NK-92 treated with Interleukin-12 subunit alpha and Interleukin-12 subunit beta, amount 100 ng/mL, for 24 hours (cell line): ENCODE measurements at places on chromosomes 4 and X.

GRCh38 chr4:88297212-88297516, 12.8 kb upstream of the PPM1K start:
- no peak for DNase-seq

- DNase-seq: peak; percentile 17
Observed at GRCh38 chr4:26061248-26061986, 147.4 kb downstream of the SMIM20 start.

DNA sequence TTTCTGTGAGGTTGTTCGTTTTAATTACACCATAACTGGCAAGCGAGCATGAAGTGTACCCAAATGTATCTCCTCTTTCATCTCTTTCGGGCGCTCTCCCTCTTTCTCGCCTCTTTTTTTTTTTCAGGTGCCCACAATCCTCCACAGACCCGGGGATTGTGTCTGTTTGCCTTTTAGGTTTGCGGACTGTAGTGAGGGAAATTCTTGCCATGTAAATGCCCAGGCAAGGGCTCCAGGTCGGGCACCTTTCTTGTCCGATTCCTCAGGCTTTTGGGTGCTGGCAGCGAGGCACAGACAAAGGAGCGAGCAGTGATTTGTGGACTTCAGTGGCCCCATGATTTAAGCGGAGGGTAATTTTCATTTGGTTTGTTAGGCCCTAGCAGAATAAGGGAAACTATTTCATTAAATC, 1.1 kb upstream of the PHOX2B start:
- DNase-seq: no peak

DNA sequence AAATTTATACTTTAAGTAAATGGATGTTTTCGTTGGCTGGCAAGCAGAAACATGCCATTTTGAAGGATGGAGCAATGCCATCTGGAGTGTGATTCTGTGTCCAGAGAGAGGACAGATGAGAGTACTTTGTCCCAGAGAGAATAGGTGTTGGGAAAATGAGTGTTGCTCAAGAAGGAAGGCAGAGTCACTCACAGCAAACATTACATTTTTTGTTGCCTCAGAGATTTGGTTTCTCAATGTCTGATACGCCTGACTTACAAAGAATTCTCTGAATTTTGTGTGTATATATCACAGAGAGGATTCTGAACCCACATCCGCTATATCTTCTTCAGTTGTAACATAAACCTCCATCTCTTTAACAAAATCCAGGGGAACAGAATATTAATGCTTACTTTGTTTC, 102.8 kb upstream of the PCDH18 start:
- no peak for DNase-seq

DNA sequence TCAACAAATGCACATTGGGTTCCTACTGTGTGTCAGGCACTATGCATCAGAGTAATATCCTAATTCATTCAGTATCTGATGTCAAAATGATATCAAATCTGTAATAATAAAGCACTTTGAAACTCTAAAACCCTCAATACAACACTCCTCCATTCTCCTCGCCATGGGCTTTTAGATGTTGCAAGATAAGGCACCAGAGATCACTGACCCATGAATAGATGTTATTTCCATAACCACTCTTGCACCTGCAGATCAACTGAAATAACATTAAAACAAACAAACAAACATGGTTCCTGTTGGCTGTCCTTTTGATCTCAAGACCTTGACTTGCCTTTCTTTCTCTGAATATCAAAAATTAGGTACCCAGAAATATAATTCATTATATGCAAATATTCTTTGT, 100.2 kb downstream of the MAB21L2 start:
- no peak for DNase-seq
